ENCODE measurements at places on chromosomes 16 and 17.

DNA sequence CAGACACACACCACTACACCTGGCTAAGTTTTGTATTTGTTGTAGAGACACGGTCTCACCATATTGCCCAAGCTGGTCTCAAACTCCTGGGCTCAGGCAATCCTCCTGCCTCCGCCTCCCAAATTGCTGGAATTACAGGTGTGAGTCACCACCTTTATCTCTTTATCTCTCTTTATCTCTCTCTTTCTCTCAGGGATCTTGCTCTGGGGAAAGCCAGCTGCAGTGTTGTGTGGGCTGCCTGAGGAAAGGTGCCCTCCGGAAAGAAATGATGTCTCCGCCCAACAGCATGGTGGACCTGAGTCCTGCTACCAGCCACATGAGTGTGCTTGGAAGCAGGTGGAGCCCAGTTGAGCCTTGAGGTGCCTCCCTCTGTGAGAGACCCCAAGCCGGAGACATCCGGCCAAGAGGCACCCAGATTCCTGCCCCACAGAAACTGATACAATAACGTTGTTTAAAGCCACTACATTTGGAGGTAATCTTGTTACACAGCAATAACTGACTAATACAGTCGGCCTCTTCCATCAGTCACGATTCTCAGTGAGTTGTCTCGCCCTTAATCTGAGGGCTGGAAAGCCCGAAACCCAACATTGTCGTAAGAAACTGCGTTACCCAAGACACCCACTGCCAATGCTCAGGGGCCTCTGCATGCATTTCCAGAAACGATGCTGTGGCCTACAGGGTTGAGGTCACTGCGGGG, 68.0 kb upstream of the RPH3AL start:
- DNase-seq: no peak

GRCh38 chr16:81578076-81578475, 133.5 kb downstream of the CMIP start:
- DNase-seq: no peak

DNA sequence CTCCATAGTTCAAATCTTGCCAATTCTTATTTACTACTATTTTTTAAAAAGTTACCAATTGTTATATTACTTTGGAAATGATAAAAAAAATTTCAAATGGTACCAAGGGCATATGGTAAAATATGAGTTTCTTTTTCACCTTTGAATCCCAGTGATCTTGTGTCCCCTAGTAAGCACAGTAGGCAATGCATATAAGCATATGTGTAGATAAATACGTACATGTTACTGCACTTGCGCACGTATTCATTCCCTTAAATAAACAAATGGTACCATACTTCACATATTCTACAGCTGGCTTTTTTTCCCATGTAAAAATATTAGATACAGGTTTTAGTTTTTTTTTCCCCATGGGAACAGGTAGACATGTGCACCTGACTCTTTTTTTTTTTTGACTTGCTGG, 27.6 kb downstream of the HEATR9 start:
- no peak for DNase-seq

GRCh38 chr17:1324201-1324771, 44.8 kb downstream of the TRARG1 start:
- DNase-seq: no peak

DNA sequence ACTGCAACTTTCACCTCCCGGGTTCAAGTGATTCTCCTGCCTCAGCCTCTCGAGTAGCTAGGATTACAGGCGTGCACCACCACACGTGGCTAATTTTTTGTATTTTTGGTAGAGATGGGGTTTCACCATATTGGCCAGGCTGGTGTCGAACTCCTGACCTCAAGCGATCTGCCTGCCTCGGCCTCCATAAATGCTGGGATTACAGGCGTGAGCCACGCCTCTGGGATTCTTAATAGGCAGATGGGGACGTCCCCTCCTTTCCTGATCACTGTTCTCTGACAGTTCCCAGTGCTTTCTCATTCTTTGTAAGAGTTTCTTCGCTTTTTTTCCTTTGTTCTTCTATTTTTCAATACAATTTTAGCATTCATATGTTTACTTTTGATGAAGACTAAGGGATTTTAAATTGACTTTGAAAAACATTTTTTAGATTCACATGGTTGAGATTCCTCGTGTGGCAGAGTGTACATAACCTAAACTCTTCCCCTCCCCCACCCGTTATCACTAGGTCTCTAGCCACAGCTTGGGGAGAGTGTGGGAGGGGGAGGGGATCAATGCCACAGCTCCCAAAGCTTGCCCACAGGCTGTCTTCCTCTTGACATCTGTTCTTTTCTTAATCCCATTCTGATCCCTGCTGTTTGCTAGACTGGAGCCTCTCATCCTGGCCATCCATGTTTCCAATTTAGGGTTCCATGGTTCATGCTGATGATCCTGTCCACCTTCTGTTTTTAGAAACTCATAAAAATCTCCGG, 11.0 kb downstream of the ADORA2B start:
- no peak for DNase-seq

DNA sequence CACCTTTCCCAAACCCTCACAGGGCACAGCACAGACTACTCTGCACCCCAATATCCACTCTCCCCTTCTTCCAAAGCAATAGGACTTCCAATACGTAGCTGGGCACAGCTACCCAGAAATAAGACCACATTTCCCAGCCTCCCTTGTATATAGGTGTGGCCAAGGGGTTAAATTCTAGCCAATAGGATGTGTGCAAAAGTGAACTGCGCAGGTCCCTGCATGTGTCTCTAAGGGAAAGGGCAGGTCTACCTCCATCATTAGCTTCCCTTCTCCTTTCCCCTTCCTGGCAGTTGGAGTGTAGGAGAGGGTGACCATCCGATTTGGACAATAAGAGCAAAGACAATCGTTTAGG, 25.5 kb upstream of the SNN start:
- no peak for DNase-seq

DNA sequence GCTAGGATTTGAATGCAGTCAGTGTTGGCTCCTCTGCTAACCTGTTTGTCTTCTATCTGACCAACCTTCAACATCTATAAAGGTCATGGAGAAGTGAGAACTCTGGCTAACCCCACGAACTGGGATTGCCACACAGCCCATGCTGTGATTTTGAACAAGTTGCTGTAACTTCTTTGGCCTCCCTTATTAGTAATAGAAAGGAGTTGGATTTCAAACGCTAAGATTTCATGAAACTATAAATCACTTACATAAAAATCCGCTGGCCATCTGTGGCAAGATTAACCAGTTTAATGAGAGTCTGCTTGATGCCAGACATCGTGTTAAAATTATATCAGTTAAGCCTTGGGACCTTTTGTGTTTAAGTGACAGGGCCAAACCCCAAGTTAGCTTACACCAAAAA, 53.4 kb downstream of the HSD17B2 start:
- no peak for DNase-seq

GRCh38 chr16:2968368-2968737, 795 bp upstream of the PAQR4 start:
- no peak for DNase-seq

DNA sequence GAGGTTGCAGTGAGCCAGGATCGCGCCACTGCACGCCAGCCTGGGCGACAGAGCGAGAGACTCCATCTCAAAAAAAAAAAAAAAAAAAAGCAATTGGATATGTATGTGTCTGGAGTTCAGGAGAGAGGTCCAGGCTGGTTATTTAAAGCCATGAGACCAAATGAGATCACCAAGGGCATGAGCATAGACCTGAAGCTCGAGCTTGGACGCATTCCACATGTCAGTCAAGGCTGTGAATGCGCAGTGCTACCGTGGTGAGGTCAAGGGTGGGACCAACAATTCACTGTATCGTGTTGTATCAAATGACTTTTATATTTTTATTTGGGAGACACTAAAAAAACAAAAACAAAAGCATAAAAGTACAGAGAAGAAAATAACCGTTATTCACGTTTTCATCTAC, 29.1 kb upstream of the SPNS2 start:
- DNase-seq: no peak

DNA sequence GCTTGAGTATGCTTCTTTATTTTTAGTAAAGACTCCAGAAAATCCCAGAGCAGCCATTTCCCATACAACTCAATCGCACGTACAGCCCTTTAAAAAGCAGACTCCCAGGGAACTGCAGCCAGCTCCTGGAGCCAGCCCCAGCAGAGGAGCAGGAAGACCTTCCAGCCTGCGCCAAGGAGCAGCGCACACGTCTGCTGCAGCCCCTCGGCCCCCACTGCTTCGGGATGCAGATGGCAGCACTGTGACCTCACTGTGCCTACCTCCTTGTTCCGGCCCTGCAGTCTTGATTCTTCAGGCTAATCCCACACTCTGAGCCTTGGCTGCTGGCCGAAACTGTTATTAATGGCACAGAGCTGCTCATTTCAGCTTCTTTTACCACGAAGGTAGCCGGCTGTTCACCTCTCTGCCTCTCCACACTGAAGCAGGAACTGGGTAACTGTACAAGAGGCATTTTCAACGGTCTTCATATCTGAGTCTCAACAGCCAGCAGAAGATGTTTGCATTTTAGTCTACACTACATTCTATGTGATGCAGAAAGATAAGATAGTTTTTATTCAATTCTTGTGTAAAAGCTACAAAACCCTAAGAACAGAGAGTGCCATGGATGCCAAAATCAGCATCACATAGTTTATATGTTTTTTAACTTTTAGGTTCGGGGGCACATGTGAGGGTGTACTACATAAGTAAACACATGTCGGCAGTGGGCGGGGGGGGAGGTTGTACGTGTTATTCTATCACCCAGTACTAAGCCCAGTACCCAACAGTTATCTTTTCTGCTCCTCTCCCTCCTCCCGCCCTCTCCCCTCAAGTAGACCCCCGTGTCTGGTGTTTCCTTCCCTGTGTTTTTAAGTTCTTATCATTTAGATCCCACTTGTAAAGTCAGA, 130.9 kb downstream of the ANKRD11 start:
- no peak for DNase-seq

- no peak for DNase-seq
These were observed 295.3 kb downstream of the SEC14L1 start for GRCh38 chr17:77436058-77436442.

DNA sequence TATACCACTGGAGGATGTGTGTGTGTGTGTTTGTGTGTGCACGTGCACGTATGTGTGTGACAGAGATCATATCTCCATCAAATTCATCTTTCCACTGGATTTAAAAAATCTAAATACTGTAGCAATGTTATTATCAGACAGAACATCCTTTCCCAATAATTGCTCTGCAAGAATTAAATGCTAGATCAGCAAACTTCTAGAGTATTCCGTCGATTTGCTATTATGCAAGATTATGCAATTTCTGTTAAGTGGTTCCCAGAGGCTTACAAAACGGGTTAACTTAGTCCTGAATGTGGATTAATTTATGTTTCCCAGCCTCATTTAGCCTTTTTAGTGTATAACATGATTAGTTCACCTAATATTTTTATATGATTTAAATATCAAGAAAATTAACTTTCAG, 44.5 kb upstream of the CNTNAP4 start:
- no peak for DNase-seq

- DNase-seq: no peak
These were observed 21.9 kb downstream of the STH start for GRCh38 chr17:46020998-46021397.

- DNase-seq: no peak
These were observed 833 bp downstream of the WSCD1 start for GRCh38 chr17:6070913-6071511.

DNA sequence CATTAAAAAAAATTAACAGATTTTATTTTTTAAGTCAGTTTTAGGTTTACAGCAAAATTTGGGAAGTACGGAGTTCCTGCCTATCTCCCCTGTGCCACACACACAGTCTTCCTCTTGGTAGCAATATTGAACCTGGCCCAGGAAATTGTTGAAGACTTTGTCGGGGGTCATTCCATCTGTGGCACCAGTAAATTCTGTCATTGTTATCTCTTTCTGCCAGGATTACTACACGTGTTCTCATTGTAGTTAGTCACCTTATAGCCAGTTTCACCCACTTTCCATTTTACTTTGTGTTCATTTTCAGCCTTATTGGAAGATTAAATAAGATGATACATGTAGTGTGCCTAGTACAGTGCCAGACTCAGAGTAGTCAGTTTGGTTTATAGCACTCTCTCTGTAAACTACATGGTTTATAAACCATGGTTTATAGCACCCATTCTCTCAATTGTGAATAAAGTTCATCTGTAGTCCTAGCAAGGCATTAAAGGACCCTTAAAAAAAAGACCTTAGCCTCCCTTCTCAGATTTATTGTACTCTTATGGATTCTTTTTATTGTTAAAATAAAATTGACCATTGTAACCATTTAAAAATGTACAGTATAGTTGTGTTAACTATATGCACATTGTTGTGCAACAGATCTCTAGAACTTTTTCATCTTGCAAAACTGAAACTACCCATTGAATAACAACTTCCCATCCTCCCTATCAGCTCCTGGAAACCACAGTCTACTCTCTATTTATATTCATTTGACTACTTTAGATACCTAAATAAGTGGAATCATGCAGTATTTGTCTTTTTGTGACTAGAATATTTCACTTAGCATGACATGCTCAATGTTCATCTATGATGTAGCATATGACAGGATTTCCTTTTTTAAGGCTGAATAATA, 36.1 kb downstream of the NLK start:
- DNase-seq: no peak

DNA sequence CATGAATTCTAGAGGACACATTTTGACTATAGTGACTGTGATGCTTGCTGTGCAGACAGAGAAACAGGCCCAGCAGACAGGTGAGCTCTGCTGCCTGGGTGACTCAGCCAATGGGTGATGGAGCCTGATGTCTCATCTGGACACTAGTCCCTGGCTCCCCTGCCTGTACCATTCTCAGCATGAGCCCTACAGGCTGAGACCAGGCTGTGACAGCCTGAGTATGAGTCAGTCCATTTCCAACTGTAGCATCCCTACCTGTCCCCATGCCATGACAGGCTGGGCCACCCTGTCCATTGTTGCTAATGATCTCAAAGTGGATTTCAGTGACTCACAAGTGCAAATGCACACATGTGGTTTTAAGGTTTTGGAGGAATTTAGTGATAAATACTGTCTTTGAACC, 102.5 kb upstream of the EEF2KMT start:
- DNase-seq: no peak

DNA sequence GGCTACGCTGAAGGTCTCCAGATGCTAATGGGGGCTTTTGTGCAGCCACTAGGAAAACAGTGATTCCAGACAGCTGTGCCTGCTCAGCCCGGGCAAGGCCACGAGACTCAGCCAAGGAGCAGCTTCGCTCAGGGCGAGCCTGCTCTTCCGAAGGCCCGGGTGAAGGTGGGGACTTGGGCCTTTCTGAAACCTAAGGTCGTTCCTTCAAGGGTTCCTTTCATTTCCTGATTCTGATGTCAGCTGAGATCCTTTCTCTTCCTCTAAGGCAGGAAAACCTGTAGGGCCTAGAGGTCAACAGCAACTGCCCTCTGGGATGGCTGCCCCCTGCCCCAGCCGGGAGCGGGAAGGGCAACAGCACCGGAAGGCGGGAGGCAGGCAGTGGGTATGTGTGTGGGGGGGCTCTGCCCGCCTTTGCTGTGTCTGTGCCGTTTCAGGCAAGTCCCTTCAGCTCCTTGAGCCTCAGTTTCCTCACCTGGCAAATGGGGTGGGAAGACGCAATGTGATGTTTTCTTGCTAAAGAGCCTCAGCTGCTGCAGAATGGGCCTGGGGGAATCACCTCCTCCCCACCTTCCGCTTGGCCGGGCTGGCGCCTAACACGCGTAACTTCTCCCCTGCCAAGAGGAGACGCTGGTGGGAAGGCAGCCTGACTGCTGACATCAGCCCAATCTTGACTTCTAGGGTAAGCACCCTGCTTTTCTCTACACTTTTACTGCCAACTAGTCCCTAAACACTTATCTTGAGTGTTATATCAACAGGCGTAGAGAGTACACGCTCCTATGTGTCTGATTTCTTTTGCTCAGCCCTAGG, 32.8 kb downstream of the IRF8 start:
- no peak for DNase-seq

- DNase-seq: peak; percentile 63
These were observed 952 bp downstream of the CD300A start for GRCh38 chr17:74467221-74467951.

GRCh38 chr17:35981246-35981645, at the start of gene CCL16:
Gene CCL16 (minus strand): TSS chr17:35981497. CDS start chr17:35981420, 77 bp downstream.
- DNase-seq: no peak
